EL (cell line): ENCODE measurements at places on chromosomes 12 and 14.

DNA sequence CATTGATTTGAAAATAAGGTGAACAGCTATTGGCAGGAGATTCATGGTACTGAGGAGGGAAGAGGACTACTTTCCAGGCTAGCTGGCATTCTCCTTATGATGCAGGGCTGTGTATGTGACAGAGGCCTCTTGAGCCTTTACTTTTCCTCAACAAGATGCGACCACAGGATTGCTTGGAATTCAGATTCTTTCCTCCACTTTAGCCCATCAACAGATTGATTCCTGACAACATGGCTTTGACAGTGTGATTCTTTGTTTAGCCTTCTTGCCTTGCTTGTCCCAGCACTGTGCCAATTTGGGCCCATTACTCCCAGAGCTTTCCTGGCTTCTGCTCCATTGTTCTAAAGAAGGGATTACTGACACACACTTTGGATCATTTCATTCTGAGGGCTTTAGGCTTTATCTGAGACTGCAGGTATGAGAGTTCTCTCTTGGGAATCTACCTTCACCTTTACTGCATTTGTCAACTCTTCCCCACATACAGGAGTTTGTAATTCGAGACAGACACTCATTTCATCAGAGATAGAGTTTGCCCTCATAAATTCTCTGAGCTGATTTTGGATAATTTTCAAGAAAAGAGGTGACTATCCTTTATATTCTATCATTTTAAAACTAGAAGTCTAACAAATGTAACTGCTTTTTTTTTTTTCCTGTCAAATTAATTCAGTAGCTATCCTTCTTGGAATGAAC, 206.4 kb upstream of the GZMB start:
- DNase-seq, result peak; percentile 49

- no peak for DNase-seq
Observed at GRCh38 chr12:128259556-128260070, 7.4 kb upstream of the TMEM132C start.

DNA sequence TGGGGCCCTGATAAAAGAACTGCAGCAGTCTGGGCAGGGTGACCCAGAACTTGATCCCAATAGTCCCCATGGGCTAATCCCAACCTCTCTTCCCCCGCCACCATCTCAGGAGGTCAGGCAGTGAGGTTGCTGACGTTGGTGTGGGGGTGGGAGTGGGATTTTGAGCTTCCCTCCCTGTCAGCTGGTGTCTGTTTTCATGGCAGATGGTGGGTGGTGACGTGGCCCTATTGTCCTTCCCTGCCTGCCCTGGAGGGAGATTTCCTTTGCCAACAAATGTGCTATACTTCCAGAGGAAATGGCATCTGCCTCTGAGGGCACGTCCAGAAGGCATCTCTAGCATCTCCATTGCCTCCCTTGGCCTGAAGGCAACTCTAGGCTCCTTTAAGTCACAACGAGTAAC, 37.7 kb downstream of the NEUROD4 start:
- DNase-seq, result peak; percentile 2

- DNase-seq, result no peak
Observed at GRCh38 chr12:109926016-109926415, 25.9 kb downstream of the TCHP start.

DNA sequence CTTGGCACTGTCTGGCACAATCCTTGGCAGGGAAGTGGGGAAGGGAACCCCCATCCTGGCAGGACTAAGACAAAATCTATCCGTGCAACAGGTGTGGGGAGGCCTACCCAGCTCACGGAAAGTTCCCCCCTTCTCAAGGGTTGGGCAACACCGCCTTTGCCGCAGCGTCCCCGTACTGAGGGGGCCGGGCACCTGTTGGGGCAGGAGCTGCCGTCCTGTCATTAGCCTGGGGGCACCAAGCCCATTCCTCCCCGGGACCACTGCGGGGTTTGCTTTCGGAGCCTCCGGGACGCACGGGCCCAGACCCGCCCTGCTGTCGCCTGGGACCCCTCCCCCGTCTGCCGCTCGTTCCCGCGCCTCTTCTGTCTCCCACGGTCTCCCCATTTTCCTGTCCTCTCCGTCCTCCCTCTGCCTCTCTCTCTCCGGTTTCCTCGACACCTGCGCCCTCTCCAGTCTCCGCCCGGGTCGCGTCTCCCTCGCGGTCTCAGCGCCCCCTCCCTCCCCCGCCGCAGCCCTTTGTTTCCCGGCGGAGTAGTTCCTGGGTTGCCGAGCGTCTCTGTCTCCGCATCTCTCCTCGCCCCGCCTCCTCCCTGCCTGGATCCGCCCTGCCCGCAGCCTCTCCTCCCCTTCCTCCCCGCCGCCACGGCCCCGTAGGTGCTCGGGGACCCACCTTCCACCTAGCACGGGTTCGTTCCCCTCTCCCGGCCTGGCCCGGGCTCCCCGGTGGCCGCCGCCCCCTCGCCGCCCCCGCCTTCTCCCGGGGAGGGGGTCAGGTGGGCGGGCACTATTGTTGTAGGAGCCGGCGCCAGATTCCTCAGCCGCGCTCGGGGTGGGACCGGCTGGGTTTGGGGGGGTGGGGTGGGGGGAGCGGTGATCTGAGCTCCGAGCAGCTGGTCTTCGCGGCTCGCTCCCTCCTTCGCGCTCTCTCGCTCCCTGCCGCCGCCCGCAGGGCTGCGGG, at the start of gene CACNB3:
TSS of gene CACNB3 (plus strand) at position 624 of the 958 bp plus-strand sequence. CDS start 434 bp downstream, outside the sequence.
- peak; percentile 67 for DNase-seq

DNA sequence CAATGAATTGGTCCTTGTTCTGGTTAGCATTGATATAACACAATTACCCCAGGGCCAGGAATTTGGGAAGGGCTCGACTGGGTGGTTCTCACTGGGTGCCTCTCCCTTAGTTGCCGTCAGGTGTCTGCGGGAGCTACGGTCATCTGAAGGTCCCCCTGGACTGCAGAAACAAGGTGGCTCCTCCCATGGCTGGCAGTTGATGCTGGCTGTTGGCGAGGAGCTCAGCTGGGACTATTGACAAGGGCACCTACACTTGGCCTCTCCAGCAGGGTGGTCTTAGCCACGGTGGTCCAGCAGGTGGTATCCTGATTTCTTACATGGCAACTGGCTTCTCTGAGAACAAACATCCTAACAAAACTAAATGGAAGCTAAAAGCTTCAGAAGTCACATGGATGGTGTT, 41.0 kb upstream of the RGS6 start:
- DNase-seq, result no peak

DNA sequence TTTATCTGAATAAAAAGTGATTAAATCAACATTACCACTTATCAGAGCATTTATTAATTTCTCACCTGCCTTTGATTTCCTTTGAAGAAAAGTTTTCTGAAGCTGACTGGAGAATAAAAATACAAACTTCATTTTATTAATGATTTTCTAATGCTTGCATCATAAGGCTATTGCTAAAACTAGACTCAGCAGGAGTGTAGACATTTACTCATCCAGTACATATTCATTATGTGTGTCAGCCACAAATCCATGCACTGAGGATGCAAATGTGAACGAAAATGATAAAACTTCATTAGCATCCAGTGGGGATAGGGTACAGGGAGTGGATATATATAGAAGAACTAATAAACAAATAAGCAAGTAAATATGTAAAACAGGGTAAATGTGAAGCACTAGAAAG, 74.6 kb downstream of the SLCO1B3 start:
- no peak for DNase-seq

DNA sequence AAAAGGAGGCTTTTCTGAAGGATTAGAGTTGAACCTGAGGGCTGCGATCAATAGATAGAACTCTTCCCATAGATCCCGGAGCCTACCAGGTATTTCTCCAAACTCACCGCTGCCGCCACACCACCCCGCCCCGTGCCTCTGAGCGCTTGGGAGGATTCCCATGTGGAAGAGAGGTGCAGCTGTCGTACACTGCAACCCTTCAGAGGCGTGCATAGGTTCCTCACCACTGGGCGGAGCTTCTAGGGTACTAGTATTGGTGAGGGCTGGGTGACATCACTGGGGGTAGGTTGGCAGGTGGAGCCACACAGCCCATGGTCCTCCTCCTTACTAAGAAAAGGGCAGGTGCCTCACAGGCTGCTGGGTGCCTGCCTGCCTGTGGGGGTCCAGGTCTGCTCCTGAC, 127.0 kb downstream of the TSPAN9 start:
- no peak for DNase-seq

DNA sequence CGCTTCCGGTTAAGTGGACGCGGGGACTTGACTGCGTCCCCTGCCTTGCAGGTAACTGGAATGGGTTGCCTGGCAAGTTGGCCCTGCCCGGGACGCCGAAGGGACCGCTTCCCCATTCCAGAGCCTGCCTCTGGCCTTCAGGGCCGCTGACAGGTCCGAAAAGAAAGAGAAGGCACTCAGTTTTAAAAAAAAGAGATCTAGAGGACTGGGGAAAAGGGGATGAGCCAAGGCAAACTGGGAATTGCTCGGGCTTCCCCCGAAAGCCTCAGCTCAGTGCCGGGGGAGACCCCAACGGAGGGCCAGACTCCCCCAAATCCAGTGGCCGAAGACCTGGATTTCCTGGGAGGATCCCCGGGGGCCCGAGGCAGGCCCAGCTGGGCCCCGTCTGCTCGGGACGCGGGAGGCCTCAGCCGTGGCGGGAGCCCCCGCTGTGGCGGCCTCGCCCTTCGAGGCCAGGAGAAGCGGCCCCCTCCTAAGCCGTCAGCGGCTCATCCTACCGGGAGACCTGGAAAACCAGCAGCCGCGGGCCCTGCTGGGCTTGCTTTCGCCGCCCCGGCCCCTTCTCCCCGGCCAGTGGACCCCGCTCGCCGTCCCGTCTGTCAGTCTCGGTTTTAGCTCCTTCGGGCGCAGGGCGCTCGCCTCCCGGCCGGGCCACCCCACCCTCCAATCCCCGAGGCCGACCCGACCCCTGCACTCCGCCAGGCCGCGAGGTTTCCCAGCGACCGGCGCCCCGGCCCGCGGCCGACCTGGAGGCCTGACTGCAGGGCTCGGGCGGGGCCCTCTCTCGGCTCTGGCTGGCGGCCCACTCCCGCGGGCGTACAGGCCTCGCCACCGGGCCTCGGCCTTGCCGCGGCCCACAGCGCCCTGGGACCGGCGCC, 12.5 kb downstream of the OTX2 start:
- no peak for DNase-seq

DNA sequence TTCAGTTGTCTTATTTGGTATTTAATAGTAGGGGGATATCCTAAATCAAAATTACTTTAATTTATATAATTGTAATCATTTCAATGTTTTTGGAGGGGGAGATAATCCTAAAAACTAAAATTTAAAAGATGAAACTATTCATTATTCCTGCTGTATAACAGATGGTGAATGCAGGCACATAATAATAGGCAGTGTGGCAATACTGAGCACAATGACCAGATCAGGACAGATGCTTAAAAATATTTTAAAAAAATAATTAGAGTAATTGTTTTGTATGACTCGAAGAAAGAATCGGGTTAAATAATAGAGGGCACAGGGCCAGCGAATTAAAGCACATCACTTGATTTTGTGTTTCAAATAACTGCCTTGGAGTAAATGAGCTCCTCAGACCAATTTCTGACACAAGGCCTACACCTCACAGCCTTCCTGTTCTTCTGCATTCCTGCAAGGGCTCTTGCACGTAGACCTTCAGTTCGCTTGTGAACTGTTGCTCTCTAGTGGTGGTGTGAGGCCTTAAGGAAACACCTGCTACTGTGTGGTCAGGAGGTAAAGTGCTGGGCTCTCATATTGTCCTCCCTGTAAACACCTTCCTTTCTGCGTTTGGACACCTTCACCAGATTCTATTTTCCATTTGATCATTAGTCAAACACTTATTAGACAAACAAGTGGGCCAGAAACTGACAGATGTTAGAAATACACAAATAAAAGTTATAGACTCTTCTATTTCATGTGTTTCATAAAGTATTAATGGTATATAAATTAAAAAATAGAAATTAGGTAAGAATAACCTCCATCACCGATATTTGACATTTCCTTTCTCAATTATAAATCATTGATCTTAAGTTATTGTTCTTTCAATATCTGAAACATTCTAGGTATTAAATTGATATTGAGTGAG, 29.3 kb upstream of the KLRF1 start:
- DNase-seq, result peak; percentile 23

GRCh38 chr14:94177806-94178205, 3.7 kb downstream of the PPP4R4 start:
- no peak for DNase-seq

DNA sequence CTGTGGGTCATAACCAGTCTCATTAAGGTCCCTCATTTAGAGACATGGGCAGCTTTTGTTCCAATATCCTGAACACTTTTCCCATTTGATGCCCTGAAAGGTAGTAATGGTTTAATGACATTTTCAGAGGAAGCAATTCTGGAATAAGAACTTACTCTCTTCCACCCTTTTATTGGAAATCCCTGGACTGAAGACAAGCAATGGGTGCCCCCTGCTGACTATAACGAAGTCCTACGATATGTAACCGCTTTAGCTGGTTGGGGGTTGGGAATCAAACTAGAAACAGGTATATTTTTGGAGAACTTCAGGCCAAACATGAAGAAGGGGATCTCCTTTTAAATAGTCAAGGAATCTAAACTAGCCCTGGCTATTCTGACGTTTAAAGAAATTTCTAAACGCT, 20.5 kb downstream of the SARNP start:
- DNase-seq, result peak; percentile 41

GRCh38 chr12:98296462-98297079, 218.8 kb upstream of the TMPO start:
- no peak for DNase-seq

DNA sequence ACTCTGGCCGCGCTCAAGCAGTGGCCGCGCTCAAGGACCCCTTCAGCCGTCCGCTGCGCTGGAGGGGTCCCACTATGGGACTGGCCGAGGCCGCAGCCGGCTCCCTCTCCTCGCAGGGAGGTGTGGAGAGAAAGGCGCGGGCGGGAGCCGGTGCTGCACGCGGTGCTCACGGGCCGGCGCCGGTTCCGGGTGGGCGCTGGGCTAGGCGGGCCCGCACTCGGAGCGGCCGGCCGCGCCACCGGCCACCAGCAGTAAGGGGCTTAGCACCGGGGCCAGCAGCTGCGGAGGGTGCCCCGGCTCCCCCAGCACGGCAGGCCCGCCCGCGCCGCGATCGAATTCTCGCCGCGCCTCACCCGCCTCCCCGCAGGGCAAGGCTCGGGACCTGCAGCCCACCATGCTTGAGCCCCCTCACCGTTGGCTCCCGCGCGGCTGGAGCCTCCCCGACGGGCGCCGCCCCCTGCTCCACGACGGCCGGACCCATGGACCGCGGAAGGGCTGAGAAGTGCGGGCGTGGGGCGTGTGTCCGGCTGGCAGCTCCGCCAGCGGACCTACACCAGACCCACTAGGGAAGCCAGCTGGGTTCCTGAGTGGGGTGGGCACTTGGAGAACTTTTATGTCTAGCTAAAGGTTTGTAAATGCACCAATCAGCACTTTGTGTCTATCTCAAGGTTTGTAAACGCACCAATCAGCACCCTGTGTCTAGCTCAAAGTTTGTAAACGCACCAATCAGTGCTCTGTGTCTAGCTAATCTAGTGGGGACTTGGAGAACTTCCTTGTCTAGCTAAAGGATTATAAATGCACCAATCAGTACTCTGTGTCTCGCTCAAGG, 49.5 kb downstream of the KLHL28 start:
- no peak for DNase-seq

GRCh38 chr12:87720967-87721366, 308.2 kb downstream of the C12orf50 start:
- DNase-seq, result no peak

GRCh38 chr12:103326190-103326589, 169.6 kb downstream of the C12orf42 start:
- peak; percentile 13 for DNase-seq

GRCh38 chr12:46843811-46844210, 18.0 kb upstream of the SLC38A4 start:
- no peak for DNase-seq

- no peak for DNase-seq
Observed at GRCh38 chr12:13336216-13336615, 139.7 kb downstream of the EMP1 start.

GRCh38 chr12:63958876-63959580, 114.5 kb downstream of the SRGAP1 start:
- DNase-seq, result no peak
